ENCODE measurements at places on chromosomes 11 and 22. TPM values are rescaled to one million over a fixed set of nuclear protein-coding genes. Genes with fewer than 3 reads are reported as not detected.

GRCh38 chr22:43310311-43310710, 32.9 kb downstream of the SCUBE1 start:
- no peak overlapping the region for H3K4me3 ChIP-seq
- H3K27ac ChIP-seq: no peak overlapping the region
- no peaks in the 10 kb centered on the region for H3K4me1 ChIP-seq
- DNase-seq: no peak
- H3K27me3 ChIP-seq: peaks cover 2% of the 10 kb centered on the region

GRCh38 chr11:6928916-6929315, 2.7 kb downstream of the ZNF215 start:
- H3K27ac ChIP-seq: no peak overlapping the region
- DNase-seq: no peak
- H3K4me1 ChIP-seq: peaks cover 33% of the 10 kb centered on the region
- H3K27me3 ChIP-seq: peaks cover 45% of the 10 kb centered on the region

DNA sequence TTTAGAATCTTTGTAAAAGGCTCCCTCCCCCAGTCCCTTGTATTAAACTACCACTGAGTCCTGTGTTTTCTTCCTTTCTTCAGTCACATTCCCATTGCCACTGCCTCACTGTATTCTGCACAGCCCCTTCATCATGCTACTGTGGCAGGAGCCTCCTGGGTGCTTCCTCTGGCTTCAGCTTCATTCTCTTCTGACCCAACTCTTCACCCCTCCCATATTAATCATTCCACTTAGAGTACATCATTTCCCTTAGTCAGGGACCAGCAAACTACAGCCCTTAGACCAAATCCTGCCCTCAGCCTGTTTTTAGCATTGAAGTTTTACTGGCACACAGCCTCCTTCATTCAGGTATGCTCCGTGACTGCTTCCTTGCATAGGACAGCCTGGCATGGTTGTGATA, 127.7 kb upstream of the MTNR1B start:
- no peak for DNase-seq
- H3K27ac ChIP-seq: no peak overlapping the region
- no peaks in the 10 kb centered on the region for H3K4me1 ChIP-seq
- H3K36me3 ChIP-seq: no peaks in the 10 kb centered on the region
- no peak overlapping the region for H3K4me3 ChIP-seq

DNA sequence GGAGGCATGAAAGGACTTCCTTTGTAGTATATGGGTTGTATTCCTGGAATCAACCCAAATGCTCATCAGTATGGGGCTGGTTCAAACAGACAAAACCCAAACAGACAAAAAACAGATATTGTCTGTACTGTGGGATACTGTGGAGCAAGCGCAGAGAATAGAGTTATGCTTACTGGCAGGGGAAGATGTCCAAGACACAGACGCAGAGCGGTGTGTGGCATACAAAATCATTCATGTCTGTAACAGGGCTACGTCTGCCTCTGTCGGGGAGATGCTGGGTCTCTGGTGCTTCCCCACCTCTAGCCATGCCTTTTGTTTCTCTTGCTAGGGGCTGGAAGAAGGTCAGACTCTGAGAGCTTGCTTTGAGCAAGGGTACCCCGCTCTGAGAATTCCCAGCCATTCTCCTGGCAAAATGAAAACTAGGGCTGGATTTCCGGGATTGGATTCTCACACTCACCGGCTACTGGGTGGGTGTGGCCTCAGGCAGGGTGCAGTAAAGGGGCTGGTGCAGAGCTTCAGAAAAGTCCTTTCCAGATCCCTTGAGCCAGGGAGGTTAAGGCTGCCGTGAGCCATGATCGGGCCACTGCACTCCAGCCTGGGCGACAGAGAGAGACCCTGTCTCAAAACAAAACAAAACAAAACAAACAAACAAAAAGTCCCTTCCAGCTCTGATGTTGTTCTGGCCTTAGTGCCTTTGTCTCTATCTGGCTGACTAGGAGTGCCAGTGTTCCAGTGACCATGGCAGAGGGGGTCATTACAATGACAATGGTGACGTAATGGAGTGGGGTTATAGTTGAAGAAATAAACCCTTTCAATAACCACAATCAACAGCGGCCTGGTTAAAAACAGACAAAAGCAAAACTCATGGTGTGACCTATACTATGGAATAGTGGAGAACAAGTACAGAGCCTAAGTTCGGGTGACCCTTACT, 2.9 kb upstream of the ABCC8 start:
- no peaks in the 10 kb centered on the region for H3K4me1 ChIP-seq
- peaks cover 53% of the 10 kb centered on the region for H3K27me3 ChIP-seq
- H3K4me3 ChIP-seq: no peak overlapping the region
- no peak overlapping the region for H3K27ac ChIP-seq
- DNase-seq: no peak
- no peaks in the 10 kb centered on the region for H3K36me3 ChIP-seq

- H3K27me3 ChIP-seq: no peaks in the 10 kb centered on the region
- H3K4me3 ChIP-seq: no peak overlapping the region
- no peaks in the 10 kb centered on the region for H3K36me3 ChIP-seq
- H3K27ac ChIP-seq: no peak overlapping the region
These were observed 725.8 kb upstream of the KIRREL3 start for GRCh38 chr11:127726367-127726766.

DNA sequence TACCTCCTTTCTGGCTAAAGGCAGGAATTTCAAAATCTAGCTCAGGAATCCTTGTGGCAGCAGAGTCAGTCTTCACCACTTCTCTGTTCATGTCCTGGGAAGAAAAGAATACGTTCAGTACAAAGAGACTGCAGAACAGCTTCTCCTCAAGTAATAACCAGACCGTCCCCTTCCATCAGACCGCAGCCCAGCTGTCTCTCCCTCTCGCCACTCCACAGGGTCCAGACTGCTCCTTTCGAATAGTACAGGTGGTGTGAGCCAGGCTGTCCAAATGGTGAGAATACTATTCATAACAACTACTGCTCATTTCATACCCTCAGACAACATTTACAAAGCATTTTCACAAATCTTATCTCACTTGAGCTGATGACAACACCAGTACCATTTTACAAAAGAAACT, 857 bp downstream of the ZPR1 start:
- H3K36me3 ChIP-seq: peaks cover 49% of the 10 kb centered on the region
- H3K4me1 ChIP-seq: peaks cover 62% of the 10 kb centered on the region
- H3K27me3 ChIP-seq: no peaks in the 10 kb centered on the region
- H3K4me3 ChIP-seq: peak overlapping the region; percentile 96
- no peak for DNase-seq

The KREMEN1 gene
- total RNA-seq: 0.11 TPM

- no peak overlapping the region for H3K27ac ChIP-seq
- H3K36me3 ChIP-seq: no peaks in the 10 kb centered on the region
- H3K4me3 ChIP-seq: no peak overlapping the region
- DNase-seq: no peak
These were observed 25.0 kb downstream of the GUCD1 start for GRCh38 chr22:24529898-24530297.

DNA sequence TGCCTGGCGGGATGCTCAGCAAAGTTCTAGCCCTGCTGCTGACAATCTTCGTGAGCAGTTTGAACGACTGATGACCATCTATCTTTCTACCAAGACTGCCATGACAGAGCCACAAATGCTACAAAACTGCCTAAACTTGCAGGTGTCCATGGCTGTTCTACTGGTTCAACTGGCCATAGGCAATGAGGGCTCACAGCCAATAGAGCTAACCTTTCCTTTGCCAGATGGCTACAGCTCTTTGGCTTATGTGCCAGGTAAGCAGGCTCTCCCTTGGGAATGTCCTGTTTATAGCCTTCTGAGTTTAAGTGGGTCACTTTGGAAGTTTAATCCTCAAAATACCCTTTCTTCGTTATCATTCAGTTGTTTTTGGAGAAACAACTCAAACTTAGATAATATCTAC, 20.1 kb downstream of the UBE4A start:
- H3K4me1 ChIP-seq: peaks cover 8% of the 10 kb centered on the region
- H3K27me3 ChIP-seq: no peaks in the 10 kb centered on the region
- no peak overlapping the region for H3K4me3 ChIP-seq
- peaks cover 65% of the 10 kb centered on the region for H3K36me3 ChIP-seq
- H3K27ac ChIP-seq: no peak overlapping the region

DNA sequence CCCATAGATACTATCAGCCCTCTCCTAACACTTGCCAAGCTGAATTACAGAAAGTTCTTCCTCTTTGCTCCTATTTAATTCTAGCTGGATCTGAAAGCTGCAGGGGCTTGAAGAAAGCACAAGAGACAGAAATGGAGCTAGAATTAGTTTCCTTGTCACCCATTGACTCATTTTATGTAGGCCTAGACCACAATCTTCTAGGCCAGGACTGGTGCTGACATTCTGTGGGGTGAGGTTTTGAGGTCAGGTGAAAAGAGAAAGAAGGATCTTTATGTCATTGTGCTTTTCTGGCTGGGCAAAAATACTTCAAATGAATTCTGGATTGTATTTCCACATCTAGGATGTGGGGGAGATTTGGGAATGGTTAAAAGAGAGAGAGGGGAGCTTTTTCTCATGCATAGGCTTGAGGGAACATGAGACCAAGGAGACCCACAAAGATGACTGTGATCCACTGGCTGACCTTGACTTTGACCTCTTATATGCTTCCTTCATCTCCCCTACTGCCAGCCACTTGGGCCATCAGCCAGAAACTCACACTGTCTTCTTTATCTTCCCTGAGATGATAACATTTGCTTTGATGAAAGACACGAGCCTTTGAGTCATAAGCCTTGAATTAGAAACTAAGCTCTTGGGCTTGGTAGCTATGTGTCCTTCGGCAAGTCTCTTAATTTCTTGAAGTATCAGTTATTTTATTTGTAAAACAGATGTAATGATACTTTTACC, 274.9 kb upstream of the CADM1 start:
- no peak overlapping the region for H3K4me3 ChIP-seq
- H3K4me1 ChIP-seq: no peaks in the 10 kb centered on the region
- no peak overlapping the region for H3K27ac ChIP-seq

- H3K36me3 ChIP-seq: no peaks in the 10 kb centered on the region
- no peak overlapping the region for H3K27ac ChIP-seq
- no peak overlapping the region for H3K4me3 ChIP-seq
- H3K4me1 ChIP-seq: no peaks in the 10 kb centered on the region
These were observed 863.8 kb downstream of the KCNA4 start for GRCh38 chr11:29153078-29153477.

GRCh38 chr11:9446230-9446629, 14.6 kb upstream of the ZNF143 start:
- H3K36me3 ChIP-seq: peaks cover 41% of the 10 kb centered on the region
- DNase-seq: no peak
- peaks cover 4% of the 10 kb centered on the region for H3K4me1 ChIP-seq
- H3K4me3 ChIP-seq: no peak overlapping the region
- H3K27me3 ChIP-seq: no peaks in the 10 kb centered on the region
- H3K27ac ChIP-seq: no peak overlapping the region

The CD151 gene
- total RNA-seq: 36.8 TPM

The SEC14L2 gene
- total RNA-seq: 18.2 TPM

DNA sequence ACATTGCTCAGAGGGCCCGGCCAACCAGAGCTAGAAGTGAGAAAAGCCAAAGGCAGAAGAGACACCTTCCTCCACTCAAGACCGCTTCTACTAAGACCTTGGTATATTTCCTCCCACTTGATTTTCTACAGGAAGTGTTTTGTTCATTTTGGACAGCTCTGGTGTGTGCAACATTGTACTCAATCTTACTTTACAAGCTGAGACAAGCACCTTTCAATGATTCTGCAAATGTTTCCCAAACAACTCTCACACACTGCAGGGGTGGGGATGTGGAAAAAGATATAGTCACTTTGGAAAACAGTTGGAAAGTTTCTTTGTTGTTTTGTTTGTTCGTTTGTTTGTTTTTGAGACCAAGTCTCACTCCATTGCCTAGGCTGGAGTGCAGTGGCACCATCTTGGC, 15.7 kb downstream of the MYO18B start:
- no peaks in the 10 kb centered on the region for H3K27me3 ChIP-seq
- no peaks in the 10 kb centered on the region for H3K36me3 ChIP-seq
- no peak for DNase-seq

DNA sequence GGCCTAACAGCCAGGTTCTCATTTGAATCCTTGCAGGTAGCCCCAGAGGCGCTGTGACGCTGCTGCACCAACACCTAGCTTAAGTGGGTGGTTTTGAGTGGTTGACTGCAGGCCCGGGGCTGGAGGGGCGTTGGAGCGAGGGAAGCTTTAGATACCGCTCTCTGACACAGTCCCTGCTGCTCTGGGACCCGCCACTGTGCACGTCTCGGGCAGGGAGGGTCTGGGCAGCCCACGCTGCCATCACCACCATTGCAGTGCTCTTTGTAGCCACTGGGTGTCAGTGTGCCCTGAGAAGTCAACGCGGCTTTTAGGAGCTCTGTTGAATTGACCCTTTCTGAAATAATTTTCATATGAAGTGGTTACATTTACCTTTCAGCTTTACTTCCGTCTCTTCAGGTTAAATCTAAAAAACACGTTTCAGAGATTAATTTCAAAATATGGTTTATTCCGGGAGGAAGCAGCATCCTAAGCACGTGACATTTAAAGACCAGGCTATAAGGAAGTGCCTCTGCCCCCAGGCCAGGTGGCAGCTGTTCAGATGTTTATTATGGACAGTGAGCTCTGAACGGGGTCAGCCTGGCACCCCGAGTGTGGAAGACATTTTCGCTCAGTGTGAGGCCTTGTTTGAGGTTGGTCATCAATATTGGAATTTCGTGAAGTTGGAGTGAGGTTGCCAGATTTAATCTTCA, 30.9 kb upstream of the PARVB start:
- DNase-seq: peak; percentile 74
- peaks cover 29% of the 10 kb centered on the region for H3K4me1 ChIP-seq
- no peaks in the 10 kb centered on the region for H3K27me3 ChIP-seq
- H3K27ac ChIP-seq: no peak overlapping the region
- H3K4me3 ChIP-seq: no peak overlapping the region

GRCh38 chr22:36236388-36237319, 2.7 kb downstream of the APOL2 start:
- no peaks in the 10 kb centered on the region for H3K27me3 ChIP-seq
- no peak overlapping the region for H3K27ac ChIP-seq
- peaks cover 60% of the 10 kb centered on the region for H3K36me3 ChIP-seq

The MS4A4A gene
- not detected for total RNA-seq

- H3K36me3 ChIP-seq: no peaks in the 10 kb centered on the region
- H3K4me1 ChIP-seq: no peaks in the 10 kb centered on the region
These were observed 6.7 kb upstream of the OOSP4A start for GRCh38 chr11:59957094-59957493.

The FOLR1 gene
- not detected for total RNA-seq

GRCh38 chr11:8365216-8365941, 101.7 kb upstream of the LMO1 start:
- no peak overlapping the region for H3K27ac ChIP-seq
- H3K4me3 ChIP-seq: no peak overlapping the region
- DNase-seq: no peak
- H3K4me1 ChIP-seq: no peaks in the 10 kb centered on the region
- H3K36me3 ChIP-seq: no peaks in the 10 kb centered on the region

- no peak overlapping the region for H3K4me3 ChIP-seq
- peaks cover 6% of the 10 kb centered on the region for H3K27me3 ChIP-seq
- no peaks in the 10 kb centered on the region for H3K4me1 ChIP-seq
- H3K27ac ChIP-seq: no peak overlapping the region
- DNase-seq: no peak
- H3K36me3 ChIP-seq: no peaks in the 10 kb centered on the region
These were observed 47.5 kb upstream of the GALNT18 start for GRCh38 chr11:11669233-11669846.

Data from activated CD4-positive, alpha-beta T cell treated with anti-CD3 and anti-CD28 coated beads for 36 hours (primary cell).